ENCODE measurements at places on chromosomes 6 and 20. TPM values are rescaled to one million over a fixed set of nuclear protein-coding genes. Genes with fewer than 3 reads are reported as not detected.

Gene KCNK16
- total RNA-seq = 4.2 TPM

DNA sequence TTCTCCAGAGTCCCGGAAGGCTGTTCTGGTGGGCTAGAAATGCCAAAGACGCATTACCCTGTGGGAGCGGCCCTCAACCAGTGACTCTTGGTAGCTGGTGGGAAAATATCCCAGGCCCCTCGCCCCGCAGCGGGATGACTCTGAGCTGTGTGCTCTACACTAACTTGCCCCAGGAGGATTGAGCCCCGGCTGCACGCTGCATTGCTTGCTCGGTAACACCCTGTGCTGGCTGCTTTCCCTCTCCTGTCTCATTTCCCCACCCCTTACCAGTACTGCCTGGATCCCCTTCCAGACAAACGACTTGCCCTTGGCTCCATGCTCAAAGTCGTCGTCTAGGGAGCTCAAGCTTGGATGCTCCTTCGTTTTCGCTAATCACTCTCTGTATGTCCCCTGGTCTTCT lies 411.8 kb upstream of the SULF2 start:
- no peaks in the 10 kb centered on the region for H3K27me3 ChIP-seq
- no peak overlapping the region for H3K4me3 ChIP-seq
- no peaks in the 10 kb centered on the region for H3K4me1 ChIP-seq
- DNase-seq = no peak

DNA sequence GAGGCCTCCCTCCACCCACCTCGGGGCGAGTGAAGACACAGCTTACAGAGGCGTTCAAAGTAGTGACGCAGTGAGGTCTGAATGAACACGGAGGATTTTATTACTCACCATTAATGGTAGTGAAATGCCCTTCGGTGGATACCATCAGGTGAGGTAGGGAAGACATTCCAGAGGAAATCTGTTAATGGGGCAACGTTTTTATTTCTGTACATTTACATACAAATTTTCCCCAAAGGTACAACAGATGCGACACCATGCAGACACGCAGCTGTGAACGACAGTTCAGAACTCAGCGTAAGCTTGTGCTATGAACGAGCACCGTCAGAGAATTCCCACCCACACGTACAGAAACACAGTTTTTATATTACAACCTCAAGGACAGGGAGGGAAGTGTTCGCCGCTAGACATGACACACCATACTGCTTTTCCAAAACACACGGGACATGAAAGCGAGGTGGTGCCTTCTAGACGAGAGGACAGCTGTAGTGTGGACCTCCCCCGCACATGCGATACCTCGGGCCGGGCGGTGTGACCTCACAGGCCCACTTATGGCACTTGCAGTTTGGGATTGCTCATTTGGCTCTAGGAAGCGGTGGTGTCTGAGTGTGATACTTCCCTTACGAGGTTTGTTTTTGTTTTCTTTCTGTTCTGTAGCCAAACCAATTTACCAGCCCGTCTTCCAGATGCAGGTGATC lies 10.7 kb downstream of the PSMG4 start:
- no peak overlapping the region for H3K4me3 ChIP-seq
- no peak for DNase-seq
- no peaks in the 10 kb centered on the region for H3K27me3 ChIP-seq
- H3K36me3 ChIP-seq = peaks cover 33% of the 10 kb centered on the region

- no peak overlapping the region for H3K4me3 ChIP-seq
- H3K4me1 ChIP-seq = no peaks in the 10 kb centered on the region
- no peak overlapping the region for H3K27ac ChIP-seq
- DNase-seq = no peak
- H3K36me3 ChIP-seq = no peaks in the 10 kb centered on the region
Measured at GRCh38 chr20:43994486-43995100, 79.9 kb downstream of the TOX2 start.

Measured in pancreas (tissue), 10 donors.